ENCODE measurements at places on chromosomes 6 and 20. TPM values are rescaled to one million over a fixed set of nuclear protein-coding genes. Genes with fewer than 3 reads are reported as not detected.

- H3K4me3 ChIP-seq: no peak overlapping the region
- no peaks in the 10 kb centered on the region for H3K27me3 ChIP-seq
- no peak overlapping the region for H3K27ac ChIP-seq
These were observed 83.6 kb upstream of the C20orf144 start for GRCh38 chr20:33578510-33578909.

GRCh38 chr6:18493382-18493891 is 106.3 kb downstream of the RNF144B start:
- H3K27ac ChIP-seq: no peak overlapping the region
- no peak for DNase-seq
- no peaks in the 10 kb centered on the region for H3K36me3 ChIP-seq
- no peak overlapping the region for H3K4me3 ChIP-seq
- no peaks in the 10 kb centered on the region for H3K27me3 ChIP-seq

The SSTR4 gene
- total RNA-seq: 0.28 TPM

- H3K27me3 ChIP-seq: no peaks in the 10 kb centered on the region
- H3K27ac ChIP-seq: no peak overlapping the region
- H3K4me3 ChIP-seq: no peak overlapping the region
These were observed 87.8 kb downstream of the SLC16A10 start for GRCh38 chr6:111175109-111175508.

DNA sequence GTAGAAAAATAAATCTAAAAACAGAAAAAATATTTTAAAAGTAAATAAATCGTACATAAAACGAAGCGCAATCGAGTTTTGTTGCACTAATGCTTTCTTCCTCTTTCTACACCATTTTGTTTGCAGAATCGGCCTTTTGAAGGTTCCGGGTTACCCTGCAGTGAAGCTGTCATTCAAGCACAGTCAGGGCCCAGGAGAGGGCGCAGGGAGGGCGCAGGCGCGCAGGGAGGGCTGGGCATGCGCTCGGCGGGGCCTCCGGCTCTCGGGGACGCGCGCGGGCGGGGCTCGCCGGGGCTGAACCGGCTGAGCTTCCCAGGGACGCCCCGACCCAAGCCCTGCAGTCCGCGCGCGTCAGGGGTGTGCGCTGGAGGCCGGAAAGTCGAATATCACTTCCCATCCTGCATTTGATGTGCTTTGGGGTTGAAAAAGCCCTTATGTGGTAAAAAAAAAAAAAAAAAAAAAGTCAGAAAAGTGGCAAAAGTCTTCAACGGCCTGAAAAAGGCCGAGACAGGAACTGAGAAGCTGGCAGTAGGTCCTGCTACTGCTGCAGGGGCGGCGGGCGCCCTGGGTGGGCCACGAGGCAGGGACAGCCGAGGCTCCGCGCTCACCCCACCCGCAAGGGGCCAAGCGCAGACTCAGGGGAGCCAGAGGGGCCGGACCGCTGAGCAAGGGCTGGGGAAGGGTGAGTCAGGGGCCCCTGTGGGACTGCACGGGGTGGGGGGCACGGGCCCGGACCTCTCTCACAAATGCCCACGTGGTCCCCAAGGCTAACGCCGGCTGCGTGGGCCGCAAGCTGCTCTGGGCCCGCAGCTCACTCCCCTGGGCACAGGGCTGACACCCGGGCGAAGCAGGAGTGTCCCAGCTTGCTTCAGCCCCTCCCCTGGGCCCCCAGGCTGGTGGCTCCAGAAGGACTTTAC is 40.5 kb downstream of the THBS2 start:
- no peaks in the 10 kb centered on the region for H3K36me3 ChIP-seq
- H3K27ac ChIP-seq: peak overlapping the region; percentile 89

The GZF1 gene
- 30.4 TPM for total RNA-seq

DNA sequence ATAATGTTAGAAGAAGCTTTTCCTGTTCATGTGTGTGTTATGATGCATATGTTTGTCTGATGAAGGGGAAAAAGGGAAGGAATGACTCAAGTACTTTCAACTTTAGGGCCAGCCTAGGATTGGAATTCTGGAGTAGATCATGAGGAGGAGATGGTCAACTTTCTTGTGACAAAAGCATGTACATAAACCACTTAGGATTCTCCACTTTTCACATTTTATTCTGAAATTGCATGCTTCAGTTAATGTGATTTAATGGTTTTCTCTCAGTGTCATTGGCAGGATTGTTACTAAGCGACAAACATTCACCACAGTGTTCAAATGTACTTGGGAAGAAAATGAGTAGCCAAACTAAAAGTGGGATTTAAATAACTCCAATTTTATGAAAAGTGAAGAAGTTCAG is 80.1 kb downstream of the UTRN start:
- H3K4me1 ChIP-seq: peaks cover 57% of the 10 kb centered on the region
- no peak for DNase-seq

DNA sequence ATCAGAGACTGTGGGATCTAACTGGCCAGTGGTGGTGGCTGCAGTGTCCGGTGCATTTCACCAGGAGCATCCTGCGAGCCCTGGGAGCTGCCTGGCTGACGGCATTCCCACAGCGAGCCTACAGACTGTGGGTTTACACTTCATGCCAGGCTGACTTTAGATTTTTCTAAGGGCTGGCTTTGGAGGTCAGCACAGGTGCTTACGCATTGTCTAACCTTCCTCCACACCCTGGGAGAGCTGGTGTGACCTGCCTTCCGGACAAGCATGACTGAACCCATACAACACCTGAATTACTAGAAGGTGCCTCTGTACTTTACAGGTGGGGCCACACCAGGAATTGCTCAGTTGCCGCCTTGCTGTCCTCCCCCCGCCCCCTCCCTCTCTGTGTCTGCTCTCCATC is 96.2 kb downstream of the RREB1 start:
- DNase-seq: no peak
- no peaks in the 10 kb centered on the region for H3K27me3 ChIP-seq
- H3K4me1 ChIP-seq: no peaks in the 10 kb centered on the region
- H3K27ac ChIP-seq: no peak overlapping the region
- no peak overlapping the region for H3K4me3 ChIP-seq

The PDYN gene
- total RNA-seq: not detected

- peaks cover 24% of the 10 kb centered on the region for H3K27me3 ChIP-seq
- H3K4me3 ChIP-seq: peak overlapping the region; percentile 28
- no peaks in the 10 kb centered on the region for H3K36me3 ChIP-seq
- no peaks in the 10 kb centered on the region for H3K4me1 ChIP-seq
- peak overlapping the region; percentile 65 for H3K27ac ChIP-seq
These were observed 828 bp upstream of the SULF2 start for GRCh38 chr20:47785854-47786764.

GRCh38 chr6:30719356-30719755 is 796 bp upstream of the TUBB start:
- H3K36me3 ChIP-seq: peaks cover 15% of the 10 kb centered on the region
- H3K27me3 ChIP-seq: no peaks in the 10 kb centered on the region
- H3K4me3 ChIP-seq: peak overlapping the region; percentile 90
- H3K27ac ChIP-seq: peak overlapping the region; percentile 90
- H3K4me1 ChIP-seq: peaks cover 26% of the 10 kb centered on the region
- DNase-seq: no peak

DNA sequence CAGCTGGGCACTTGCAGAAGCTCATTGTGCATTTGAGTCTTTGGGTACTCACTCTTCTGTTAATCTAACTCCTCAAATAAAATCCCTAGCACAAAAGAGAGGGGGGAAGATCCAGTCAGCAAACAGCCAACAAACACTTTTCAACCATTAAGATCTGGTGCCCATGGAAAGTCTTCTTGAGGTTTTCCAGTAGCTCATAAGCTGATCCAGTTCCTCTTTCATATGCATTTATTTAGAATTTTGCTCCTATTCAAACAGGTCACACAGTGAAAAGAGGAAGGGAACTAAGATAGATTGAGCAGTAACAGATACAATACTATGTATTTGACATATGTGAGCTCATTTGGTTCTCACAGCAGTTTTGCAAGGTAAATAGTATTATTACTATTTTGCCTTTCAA is 38.6 kb downstream of the HLA-DPB1 start:
- DNase-seq: no peak
- H3K27me3 ChIP-seq: peaks cover 54% of the 10 kb centered on the region
- H3K4me3 ChIP-seq: no peak overlapping the region
- H3K4me1 ChIP-seq: no peaks in the 10 kb centered on the region
- H3K36me3 ChIP-seq: no peaks in the 10 kb centered on the region

The ENPP5 gene
- 8.8 TPM for total RNA-seq

DNA sequence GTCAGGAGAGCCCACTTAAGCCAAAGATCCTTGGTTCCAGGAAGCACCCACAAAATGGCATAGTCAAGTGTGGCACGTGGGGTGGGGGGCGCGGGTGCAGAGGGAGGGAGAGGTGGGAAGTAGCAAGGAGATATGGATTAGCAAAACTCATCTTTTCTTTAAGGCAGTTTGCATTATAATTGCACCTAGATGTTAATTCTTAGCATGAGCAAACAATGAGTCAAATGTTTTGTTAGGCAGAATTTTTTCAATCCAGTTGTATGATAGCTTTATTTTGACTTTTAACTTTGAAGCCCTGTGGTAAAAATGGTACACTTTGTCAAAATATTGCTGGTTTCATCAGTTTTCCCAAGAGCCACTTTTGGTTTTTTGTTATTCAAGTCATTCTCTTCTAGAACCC is 15.0 kb downstream of the SCAND1 start:
- H3K27me3 ChIP-seq: no peaks in the 10 kb centered on the region
- no peak overlapping the region for H3K4me3 ChIP-seq
- H3K27ac ChIP-seq: no peak overlapping the region
- peaks cover 63% of the 10 kb centered on the region for H3K36me3 ChIP-seq
- no peak for DNase-seq

DNA sequence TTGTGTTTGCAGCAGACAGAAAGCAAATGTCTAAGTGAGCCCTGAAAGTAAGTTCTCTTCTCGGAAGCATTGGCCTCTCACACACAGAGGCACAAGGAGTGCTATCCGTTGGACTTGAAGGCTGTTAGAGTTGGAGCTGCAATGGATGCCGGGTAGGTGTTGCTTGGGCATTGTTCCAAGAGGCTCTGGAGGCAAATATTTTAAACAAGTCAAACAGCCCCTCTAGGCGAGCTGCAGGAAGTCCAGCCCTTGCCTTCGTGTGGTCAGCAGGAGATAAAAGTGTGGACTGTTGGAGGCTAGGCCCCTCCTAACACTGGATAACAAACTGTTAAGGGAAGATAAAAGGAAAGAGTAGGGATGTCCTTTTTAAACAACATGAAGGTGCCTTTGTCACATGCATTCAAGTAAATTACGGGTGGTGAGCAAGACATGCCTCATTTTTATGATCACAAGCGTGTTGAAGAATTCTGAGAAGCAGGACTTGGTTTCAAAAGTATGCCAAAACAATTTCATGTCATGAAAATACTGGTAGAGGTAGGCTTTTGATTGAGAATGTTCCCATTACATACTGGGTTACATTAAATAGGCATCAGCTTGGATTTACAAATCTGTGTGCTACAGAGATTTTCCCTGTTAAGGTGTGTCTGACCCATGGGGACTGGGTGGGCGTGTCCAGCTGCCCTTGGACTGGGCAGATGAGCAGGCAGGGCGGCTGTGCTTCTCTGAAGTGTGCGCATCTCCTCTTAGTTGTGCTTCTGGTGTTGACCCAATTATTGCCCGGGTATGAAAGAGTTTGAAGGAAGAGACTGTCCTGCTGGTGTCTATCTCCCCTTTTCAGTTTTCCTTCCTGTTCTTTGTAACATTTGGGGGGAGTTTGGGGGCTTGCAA is 57.5 kb downstream of the RREB1 start:
- peaks cover 4% of the 10 kb centered on the region for H3K36me3 ChIP-seq
- H3K27me3 ChIP-seq: no peaks in the 10 kb centered on the region
- no peak overlapping the region for H3K4me3 ChIP-seq
- peaks cover 23% of the 10 kb centered on the region for H3K4me1 ChIP-seq

DNA sequence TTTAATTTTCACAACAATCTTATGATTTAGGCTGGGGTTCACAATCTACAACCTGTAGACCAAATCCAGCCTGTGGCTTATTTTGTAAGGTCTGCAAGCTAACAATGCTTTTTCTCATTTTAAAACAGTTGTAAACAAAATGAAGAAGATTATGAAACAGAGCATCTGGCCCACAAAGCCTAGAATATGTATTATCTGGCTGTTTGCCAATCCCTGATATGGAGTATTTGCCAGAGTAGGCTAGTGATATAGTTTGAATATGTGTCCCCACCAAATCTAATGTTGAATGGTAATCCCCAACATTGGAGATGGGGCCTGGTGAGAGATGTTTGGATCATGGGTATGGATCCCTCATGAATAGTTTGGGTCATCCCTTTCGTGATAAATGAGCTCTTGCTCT is 201.8 kb downstream of the DHX35 start:
- DNase-seq: no peak
- H3K4me3 ChIP-seq: no peak overlapping the region
- H3K27me3 ChIP-seq: no peaks in the 10 kb centered on the region
- no peaks in the 10 kb centered on the region for H3K4me1 ChIP-seq

DNA sequence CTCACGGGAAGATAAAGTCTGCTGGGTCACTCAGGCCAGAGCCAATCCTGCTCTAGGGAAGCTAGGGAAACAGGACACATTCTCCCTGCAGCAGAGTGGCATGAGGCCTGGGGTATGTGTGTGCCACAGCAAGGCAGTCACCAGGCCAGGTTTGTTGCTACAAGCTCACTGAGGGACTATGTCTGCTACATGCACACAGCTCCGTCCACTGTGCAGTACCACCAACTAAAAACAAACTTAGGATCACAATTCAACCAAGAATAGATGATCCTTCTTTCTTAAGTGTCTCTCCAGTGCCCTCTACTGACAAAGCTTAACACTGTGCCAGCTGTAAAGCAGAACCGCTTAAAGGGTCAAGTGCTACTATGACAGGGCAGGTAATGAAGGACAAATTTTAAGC is 192.5 kb downstream of the PTPRK start:
- no peaks in the 10 kb centered on the region for H3K36me3 ChIP-seq
- no peak overlapping the region for H3K4me3 ChIP-seq
- no peaks in the 10 kb centered on the region for H3K4me1 ChIP-seq
- H3K27me3 ChIP-seq: no peaks in the 10 kb centered on the region
- H3K27ac ChIP-seq: no peak overlapping the region
- no peak for DNase-seq

- H3K27ac ChIP-seq: peak overlapping the region; percentile 16
- no peaks in the 10 kb centered on the region for H3K27me3 ChIP-seq
- H3K4me3 ChIP-seq: no peak overlapping the region
- no peaks in the 10 kb centered on the region for H3K36me3 ChIP-seq
- H3K4me1 ChIP-seq: peaks cover 6% of the 10 kb centered on the region
These were observed 287.8 kb downstream of the PTPRT start for GRCh38 chr20:42901689-42902440.

The SAMD5 gene
- 0.88 TPM for total RNA-seq

- no peak overlapping the region for H3K27ac ChIP-seq
- no peaks in the 10 kb centered on the region for H3K4me1 ChIP-seq
- no peaks in the 10 kb centered on the region for H3K27me3 ChIP-seq
- no peaks in the 10 kb centered on the region for H3K36me3 ChIP-seq
- no peak for DNase-seq
- no peak overlapping the region for H3K4me3 ChIP-seq
These were observed 27.6 kb downstream of the PHACTR3 start for GRCh38 chr20:59631751-59632540.

- peak; percentile 11 for DNase-seq
- H3K4me1 ChIP-seq: peaks cover 19% of the 10 kb centered on the region
- H3K27me3 ChIP-seq: no peaks in the 10 kb centered on the region
- peak overlapping the region; percentile 40 for H3K27ac ChIP-seq
- H3K36me3 ChIP-seq: no peaks in the 10 kb centered on the region
- H3K4me3 ChIP-seq: no peak overlapping the region
These were observed 156.1 kb downstream of the DLL1 start for GRCh38 chr6:170134471-170135440.

The CSNK2A1 gene
- 126 TPM for total RNA-seq
